Umbilical cord (tissue), 2 donors: ENCODE measurements at places on chromosomes 1 and 21.
A peak's percentile ranks its signal among the peaks of the same experiment; 100 is the strongest.

DNA sequence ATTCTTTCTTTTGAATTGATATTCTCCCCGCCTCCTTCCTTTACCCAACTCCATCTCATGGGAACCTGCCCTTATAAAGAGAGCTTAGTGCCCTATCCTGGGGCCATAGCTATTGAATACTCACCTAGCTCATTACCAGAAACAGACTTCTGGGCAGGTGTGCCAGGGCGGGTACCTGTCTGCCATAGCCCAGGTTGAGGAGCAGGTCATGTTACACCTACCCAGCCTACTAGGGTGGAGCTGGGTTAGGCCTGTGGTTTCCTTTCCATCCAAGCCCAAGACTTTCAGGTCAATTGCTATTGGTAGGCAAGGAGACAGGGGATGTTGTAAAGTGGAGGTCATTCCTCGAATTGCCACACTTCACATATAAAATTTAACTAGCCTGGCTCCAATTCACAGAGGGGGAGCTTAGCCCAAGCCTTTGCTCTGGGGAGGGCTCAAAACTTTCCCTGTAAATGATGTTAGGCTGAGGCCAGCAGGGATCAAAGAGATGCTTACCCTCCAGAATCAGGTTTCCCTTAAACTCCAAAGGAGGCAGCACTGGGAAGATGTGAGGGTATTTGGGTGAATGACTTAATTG is 87.1 kb upstream of the IPO9 start:
- no peak for DNase-seq

DNA sequence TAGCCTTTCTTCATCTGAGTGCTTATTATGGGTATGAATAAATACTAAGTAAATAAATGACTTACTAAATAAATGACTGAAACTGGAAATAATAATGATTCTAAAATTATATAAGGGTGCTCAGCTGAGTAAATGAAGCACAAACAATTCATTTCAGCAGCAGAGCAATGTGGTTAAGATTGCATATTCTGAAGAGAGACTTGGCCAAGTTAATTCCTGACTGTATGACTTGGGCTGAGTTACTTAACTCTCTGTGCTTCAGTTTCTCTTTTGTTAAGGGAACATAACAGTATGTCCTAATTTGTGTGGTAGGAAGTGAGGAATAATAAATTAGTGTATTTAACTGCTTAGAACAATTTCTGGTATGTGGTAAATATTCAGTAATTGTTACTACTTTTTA is 19.1 kb downstream of the AGL start:
- DNase-seq = no peak

DNA sequence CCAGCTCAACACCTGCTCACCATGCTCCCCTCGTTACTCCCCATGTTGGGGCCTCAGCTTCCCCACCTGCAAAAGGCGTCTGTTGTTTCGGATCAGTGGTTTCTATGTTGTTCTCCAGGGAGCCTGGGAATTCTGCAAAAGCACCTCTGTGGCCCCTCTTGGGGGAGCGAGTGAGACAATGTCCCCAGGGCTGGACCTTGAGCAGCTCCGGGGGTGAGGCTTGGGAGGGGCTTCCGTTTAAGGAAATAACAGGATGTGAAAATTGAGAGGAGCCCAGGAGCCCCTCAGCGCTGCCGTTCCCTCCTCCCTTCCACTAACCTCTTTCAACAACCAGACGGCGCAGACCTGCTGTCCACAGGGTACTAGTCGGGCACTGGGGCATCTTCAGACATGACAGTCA is 98.5 kb upstream of the IFFO2 start:
- DNase-seq = no peak

DNA sequence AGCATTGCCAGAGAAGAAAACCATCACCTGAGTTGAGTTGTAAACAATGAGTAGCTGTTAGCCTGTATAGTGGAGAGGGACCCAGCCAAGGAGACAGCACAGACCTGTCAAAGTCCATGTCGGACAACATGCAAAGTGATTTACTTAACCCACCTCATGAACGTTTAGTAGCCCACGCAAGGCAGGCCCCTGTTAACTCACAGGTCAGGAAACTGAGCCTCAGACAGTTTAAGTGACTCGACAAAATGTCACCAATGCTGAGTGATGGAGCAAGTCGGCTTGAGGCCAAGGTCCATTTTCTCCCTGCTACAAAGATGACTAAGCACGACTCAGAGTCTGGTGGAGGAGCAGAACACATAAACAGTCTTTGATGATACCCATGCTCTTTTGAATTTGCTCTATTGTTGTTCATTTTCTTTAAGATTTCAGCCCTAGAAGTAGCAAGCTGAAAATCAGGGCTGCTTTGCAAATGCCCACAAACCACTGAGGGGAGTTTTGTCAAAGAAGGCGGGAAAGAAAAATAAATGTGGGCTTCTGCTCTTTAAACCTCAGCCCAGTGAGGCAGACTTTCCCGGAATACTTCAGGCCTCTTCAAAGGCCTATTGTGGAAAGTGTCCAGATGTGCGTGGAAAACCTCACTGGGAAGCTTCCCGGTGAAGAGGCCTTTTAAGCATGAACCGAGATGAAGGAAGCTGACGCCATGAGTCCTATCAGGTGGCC is 83.8 kb upstream of the HOOK1 start:
- DNase-seq = peak; percentile 94

DNA sequence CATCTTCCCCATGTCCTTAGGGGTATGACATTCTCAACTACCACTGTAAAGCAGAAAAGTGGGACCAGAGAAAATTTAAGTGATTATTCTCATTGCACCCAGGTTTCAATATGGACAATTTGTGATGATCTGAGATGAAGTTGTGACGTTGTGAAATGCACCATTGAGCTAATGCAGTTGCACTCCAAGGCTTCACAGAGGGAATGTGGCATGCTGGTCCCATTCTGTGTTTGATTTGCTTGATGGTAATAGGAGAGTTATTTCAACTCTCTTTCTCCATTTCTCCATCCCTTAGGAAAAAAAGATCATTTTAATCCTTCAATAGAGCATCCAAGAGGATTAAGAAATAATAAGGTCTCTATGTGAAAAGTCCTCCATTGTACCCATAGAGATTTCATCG is 136.6 kb downstream of the SLC30A10 start:
- DNase-seq = no peak

GRCh38 chr1:31617916-31618746 is 642 bp downstream of the HCRTR1 start:
- DNase-seq = no peak

- DNase-seq = no peak
Measured at GRCh38 chr1:212909652-212910063, 40.7 kb upstream of the VASH2 start.

DNA sequence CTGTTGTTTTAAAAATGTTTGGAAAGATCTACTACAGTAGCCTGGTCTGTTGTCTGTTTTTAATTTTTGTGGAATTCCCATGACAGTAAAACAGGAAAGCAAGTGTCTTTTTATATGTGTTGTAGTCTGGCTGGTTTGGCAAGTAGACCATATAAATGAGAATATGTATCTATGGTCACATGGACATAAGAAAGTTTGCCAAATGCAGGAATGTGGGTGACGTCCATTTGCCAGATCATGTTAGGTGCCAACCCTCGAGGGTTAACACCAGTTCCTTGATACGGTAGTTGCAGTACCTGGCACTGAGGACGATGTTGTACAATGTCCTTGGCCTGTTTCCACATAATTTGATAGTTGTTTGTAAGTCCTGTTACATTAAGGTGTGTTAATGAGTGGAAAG is 6.2 kb downstream of the DAP3 start:
- DNase-seq = no peak

GRCh38 chr1:20115479-20115878 is 3.9 kb downstream of the PLA2G2D start:
- DNase-seq = no peak

DNA sequence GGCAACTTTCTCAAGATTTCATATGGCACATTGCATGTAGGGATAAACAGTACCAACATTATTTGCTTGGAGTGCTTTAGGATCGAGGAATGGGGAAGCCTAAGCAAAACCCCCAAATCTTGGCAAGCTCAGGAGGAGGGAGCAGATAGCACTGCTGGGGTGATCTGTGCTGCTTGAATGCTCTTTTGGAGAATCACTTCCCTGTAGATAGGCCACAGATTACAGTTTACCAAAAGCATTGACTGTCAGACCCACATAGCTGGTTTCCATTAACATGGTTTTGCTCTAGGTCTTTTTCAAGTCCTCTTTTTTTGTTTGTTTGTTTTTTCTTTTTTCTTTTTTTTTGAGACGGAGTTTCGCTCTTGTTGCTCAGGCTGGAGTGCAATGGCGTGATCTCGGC is 36.8 kb downstream of the OR13G1 start:
- no peak for DNase-seq

DNA sequence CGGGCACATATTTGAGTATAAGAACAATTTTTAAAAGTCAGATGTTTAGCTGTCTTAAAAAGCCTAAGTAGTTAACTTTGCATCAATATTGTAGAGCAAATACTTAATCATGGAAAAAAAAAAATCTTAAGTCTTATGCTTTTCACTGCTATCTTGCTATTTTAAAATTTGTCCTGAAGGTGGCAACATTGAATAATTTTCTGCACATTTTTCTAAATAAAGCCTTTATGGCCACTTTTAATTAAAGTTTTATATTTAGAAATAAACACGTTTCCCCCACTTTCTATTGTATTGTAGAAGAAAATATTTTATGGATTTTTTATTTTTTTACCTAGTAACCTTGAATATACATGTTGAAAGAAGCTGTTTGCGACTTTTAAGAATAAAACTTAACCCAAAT is 198.8 kb downstream of the AMY1C start:
- DNase-seq = peak; percentile 4
